ENCODE measurements at places on chromosomes 1 and 21. TPM values are rescaled to one million over a fixed set of nuclear protein-coding genes. Genes with fewer than 3 reads are reported as not detected.

The ARHGEF16 gene
- total RNA-seq = 0.23 TPM

The MAP1LC3C gene
- total RNA-seq = not detected

The ANP32E gene
- total RNA-seq = 44.5 TPM

The SPRR1A gene
- not detected for total RNA-seq

The GPR161 gene
- total RNA-seq = 0.39 TPM

DNA sequence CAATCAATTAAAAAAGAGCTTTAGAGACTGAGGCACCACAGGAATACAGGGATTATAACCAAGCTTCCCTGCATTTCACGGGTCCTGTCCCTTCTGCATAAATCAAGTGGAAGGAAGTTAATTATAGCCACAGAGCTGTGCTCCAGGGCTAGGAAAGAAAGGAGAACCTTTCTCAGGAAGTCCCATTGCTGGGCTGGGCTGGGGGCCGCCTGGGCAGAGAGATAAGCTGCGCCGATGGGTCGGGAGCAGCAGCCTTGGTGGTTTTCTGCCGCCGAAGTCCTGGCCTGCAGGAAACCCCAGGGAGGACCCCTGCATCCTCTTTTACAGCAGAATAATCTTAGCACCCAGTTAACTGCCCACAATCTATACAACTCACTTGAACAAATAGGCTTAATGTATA, 12.6 kb upstream of the CD34 start:
- DNase-seq = no peak

DNA sequence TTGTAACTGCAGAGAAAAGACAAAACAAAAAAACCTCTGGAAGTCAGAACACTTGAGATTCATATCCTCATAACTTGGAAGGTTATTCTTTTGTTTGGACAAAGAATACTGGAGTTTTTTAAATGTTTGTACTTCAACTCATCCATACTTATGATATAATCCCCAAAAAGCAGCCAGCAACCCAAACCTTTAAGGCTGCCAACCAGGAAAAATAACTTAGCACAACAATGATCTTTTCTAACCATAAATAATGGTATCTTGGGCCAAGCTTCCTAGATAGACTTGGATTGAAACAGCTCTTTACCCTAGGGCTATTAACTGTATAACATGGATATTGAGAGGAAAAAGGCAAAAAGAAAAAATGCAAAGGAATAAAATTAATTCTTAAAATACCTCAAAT, 335.1 kb downstream of the LTN1 start:
- no peak for DNase-seq
